H1 (cell line): ENCODE measurements at places on chromosomes 11 and 22. TPM values are rescaled to one million over a fixed set of nuclear protein-coding genes. Genes with fewer than 3 reads are reported as not detected.

The CEP126 gene
- 1.3 and 1.9 TPM in 2 replicates for total RNA-seq

- no peak for DNase-seq
Observed at GRCh38 chr11:61125310-61125684, 23.0 kb downstream of the CD5 start.

DNA sequence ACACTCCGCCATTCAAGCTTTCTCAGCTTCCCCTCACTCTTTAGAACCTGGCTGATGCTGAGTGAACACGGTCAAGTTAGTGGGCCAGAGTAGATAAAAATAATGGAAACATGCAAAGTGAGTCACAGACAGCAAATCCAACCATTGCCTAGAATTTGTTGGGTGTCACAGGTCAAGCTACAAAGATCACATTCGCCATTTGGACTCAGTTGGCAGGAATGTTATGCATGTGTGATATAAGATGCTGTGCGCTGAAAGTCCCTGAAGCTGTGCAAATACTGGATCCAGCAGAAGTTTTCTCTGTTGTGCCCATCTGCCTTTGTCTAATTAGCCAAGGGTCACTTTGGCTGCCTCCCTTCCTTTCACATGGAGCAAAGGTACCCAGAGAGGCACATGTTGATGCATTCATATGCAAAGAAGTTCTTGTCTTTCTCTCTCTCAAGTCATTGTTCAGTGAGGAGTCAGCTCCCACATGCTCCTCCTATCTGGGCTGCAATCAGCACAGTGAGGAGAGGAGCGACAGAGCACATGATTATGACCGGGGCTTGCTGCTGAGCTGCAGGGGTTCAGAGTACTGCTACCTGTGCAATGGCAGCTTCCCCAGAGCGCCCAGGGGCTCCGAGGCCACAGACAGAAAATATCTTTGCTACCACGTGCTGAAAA lies 39.7 kb downstream of the FLI1 start:
- DNase-seq, result peak; percentile 64

DNA sequence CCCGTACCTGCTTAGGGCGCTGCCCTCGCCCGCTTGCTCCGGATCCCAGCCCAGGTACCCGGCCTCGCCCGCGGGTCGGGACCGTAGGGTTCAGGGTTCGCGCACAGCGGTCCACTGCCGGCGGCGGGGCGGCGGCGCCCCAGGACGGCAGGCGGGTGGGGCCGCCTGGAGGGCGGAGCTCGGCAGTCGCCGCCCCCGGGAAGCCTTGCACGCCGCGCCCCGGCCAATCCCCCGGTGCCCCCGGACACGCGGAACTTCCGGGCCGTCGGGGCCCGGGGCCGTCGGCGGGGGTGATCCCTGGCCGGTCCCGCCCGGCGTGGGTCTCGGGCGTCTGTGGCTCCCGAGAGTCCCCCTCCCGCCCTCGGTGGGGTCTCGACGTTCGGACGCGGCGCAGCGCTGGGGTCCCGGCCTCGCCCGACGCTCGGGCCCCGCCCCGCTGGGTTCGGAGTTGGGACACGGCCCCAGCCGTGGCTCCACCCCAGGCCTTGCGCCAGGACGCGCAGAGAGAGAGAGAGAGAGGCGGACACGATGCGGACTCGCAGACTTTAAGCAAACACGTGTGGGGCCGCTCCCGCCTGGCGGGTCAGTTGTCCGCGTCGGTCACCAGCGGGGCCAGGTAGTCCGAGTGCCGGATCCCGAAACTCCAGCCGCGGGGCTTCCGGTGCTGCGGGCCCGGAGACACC lies at the start of gene TYMP:
Gene TYMP (minus strand): TSS at position 116 of the 683 bp plus-strand sequence. CDS start 303 bp downstream, outside the sequence.
- DNase-seq, result peak; percentile 75

DNA sequence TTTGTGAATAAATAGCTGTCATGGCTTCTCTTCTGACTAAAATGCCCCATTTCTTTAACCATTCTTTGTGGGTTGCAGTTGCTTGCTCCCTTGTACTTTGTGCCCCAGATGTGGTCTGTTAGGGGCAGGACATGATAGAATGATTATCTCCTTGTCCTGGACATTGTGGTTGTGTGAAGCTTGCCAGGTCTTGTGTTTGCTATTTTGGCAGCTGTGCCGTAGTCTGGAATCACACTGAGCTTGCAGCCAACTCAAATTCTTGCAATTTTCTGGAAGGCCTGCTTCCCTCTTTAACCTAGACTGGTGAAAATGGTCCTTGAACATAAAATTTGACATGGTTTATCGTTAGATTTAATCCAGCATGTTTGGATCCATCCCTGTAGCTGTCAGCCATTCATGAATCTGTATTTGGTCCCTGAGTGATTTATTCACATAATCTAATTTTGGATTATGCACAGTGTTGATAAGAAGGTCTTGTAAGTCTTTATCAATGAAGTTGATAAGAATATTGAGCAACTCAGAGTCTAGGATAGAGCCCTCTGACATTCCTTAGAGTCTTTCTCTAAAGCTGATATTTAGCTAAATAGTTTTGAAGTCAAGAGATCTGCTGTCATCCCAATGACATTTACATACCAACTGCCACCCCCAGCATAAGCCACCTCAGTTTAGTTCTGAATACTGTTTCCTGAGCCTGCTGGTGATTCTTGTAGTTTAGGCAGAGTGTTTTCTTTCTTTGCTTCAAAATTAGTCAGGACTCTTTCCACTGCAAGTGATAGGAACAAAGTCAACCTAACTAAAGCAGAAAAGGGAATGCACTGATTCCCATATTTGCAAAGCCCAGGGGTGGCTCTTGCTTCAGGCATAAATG lies 9.8 kb downstream of the SPON1 start:
- DNase-seq, result no peak

GRCh38 chr11:73787051-73787642 lies 527 bp upstream of the MRPL48 start:
- DNase-seq, result no peak
